ENCODE measurements at places on chromosomes 1 and 21.

- peak; percentile 36 for DNase-seq
Observed at GRCh38 chr1:223811634-223812101, 34.1 kb downstream of the TP53BP2 start.

GRCh38 chr1:205488074-205488723, 16.3 kb upstream of the CDK18 start:
- no peak for DNase-seq

- DNase-seq: no peak
Observed at GRCh38 chr1:246157516-246157915, 349.6 kb downstream of the SMYD3 start.

- no peak for DNase-seq
Observed at GRCh38 chr1:234928642-234929041, 200.0 kb downstream of the TOMM20 start.

- no peak for DNase-seq
Observed at GRCh38 chr1:21308847-21309652, 18.8 kb upstream of the ECE1 start.

- DNase-seq: no peak
Observed at GRCh38 chr1:25863486-25864262, 4.4 kb upstream of the AUNIP start.

- no peak for DNase-seq
Observed at GRCh38 chr1:228063251-228064191, 19.0 kb upstream of the ARF1 start.
